ENCODE measurements at places on chromosomes 3 and 15. TPM values are rescaled to one million over a fixed set of nuclear protein-coding genes. Genes with fewer than 3 reads are reported as not detected.

DNA sequence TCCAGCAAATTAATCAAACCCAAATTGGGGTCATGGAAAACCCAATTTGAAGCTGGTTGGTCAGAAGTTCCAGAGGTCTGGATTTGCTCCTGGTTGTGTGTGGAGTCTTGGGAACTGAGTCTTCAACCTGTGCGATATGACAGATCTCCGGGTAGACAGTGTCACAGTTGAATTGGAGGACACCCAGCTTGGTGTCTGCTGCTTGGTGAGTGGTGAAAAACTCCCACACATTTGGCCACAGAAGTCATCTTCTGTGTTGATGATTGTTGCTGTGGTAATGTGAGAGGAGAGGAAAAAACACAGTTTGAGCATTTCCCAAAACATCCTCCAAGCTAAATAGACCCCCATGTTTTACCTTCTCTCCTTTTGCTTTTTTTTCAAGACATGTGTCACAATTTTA lies 218.1 kb downstream of the TP63 start:
- H3K4me1 ChIP-seq: peaks cover 8% of the 10 kb centered on the region
- no peak overlapping the region for H3K4me3 ChIP-seq
- no peaks in the 10 kb centered on the region for H3K36me3 ChIP-seq
- no peak overlapping the region for H3K27ac ChIP-seq

MKRN2OS gene
- total RNA-seq: not detected

ECE2 gene
- total RNA-seq: not detected

GRCh38 chr15:40828447-40829036 lies at the start of gene PPP1R14D:
Gene PPP1R14D (minus strand): TSS chr15:40828708. CDS start chr15:40828641, 67 bp downstream.
- no peaks in the 10 kb centered on the region for H3K36me3 ChIP-seq
- no peaks in the 10 kb centered on the region for H3K4me1 ChIP-seq
- no peak within 1 kb of the TSS for H3K4me3 ChIP-seq
- no peaks in the 10 kb centered on the region for H3K27me3 ChIP-seq

DNA sequence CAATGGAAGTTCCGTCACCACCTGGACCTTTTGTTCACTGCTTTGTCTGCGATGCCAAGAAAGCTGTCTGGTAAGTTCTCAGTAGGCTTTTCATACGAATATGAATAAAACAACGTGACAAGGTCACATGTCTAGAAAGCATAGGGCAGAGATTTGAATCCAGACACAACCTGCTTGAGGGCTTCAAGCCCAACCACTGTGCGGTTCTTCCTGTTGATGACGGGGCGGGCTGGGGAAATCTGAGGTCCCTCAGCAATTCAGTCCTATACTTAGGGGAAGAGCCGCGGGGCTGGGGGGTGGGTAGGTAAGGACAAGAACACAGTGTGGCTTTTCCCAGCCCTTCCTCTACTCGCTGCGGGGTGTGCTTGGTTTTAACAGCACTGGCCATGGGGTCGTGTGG lies 32.4 kb upstream of the SMAD3 start:
- peaks cover 4% of the 10 kb centered on the region for H3K4me1 ChIP-seq
- H3K36me3 ChIP-seq: no peaks in the 10 kb centered on the region
- H3K27ac ChIP-seq: no peak overlapping the region
- H3K4me3 ChIP-seq: peak overlapping the region; percentile 56
- H3K27me3 ChIP-seq: peaks cover 12% of the 10 kb centered on the region

GRCh38 chr3:36524560-36524959 lies 144.3 kb downstream of the STAC start:
- no peaks in the 10 kb centered on the region for H3K27me3 ChIP-seq
- DNase-seq: no peak
- H3K4me1 ChIP-seq: no peaks in the 10 kb centered on the region
- H3K36me3 ChIP-seq: no peaks in the 10 kb centered on the region
- H3K4me3 ChIP-seq: no peak overlapping the region

SMAD6 gene
- 0.43 TPM for total RNA-seq

C3orf49 gene
- not detected for total RNA-seq
